ENCODE measurements at places on chromosomes 12 and 14.

DNA sequence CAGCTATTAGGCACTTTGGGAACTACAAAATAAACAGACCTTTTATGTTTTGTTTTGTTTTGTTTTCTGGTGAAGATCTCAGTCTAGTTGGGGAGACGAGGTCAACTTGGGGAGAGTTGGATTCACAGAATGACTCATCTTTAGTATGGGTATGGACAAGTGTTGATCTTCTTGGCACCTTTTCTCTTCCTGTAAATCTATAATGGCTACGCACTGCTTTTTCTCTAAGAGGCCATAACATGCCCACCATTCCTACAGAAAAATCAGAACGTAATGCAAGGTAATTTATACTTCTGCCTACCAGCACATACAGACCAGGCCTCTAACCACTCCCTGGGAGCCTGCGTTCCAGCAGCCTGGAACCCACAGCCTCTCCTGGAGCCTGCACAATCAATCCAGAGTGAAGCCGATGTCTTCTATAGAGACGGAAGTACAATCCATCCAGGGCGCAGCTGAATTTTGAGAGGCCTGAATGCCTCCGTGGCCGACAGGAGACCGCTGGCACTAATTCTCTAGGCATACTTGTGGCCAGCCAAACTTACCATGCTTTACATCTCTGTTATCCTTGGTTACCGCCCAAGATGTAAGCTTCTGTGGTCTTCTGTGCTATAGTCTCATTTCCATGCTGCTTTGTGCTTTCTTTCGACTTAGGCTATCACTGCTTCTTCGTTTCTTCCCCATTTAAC, 717 bp downstream of the PPHLN1 start:
- DNase-seq, result no peak

GRCh38 chr12:18658179-18658578, 79.6 kb downstream of the PLCZ1 start:
- no peak for DNase-seq

GRCh38 chr12:45671254-45671653, 58.3 kb upstream of the ARID2 start:
- DNase-seq, result no peak

GRCh38 chr14:93153121-93153520, 31.6 kb downstream of the MOAP1 start:
- no peak for DNase-seq

DNA sequence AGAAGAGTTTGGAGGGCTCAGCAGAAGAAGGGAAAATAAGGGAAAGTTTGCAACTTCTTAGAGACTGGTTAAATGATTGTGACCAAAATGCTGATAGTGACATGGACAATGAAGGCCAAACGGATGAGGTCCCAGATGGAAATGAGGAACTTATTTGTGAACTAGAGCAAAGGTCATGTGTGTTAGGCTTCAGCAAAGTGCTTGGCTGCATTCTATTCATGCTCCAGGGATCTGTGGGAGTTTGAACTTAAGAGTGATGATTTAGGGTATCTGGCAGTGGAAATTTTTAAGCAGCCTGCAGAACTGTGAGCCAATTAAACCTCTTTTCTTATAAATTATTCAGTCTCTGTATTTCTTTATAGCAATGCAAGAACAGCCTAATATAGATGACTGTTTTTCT, 88.9 kb upstream of the ARHGAP5 start:
- no peak for DNase-seq

- no peak for DNase-seq
These were observed 103.2 kb upstream of the MDGA2 start for GRCh38 chr14:47778631-47779030.

GRCh38 chr14:36035675-36036074, 140.8 kb downstream of the PTCSC3 start:
- no peak for DNase-seq

DNA sequence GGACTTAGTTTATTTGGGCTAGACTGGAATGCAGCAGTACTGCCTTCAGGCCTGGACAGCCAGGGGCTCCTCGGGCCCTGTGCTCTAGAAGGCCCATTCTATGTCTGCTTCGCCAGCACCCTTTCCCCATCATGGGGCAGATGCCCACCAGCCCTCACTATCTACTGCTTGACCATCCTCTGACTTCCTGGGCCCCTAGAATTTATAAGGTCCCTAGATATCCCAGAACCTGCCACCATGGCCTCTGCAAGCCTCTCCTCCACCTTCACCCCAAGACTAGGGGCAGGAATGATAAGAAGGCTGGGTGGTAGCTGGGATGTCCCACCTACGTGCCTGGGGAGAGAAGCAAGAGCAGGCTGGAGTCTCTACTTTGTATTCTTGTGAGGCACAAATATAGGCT, 58.8 kb upstream of the STRN3 start:
- no peak for DNase-seq

GRCh38 chr14:85016496-85016895, 513.4 kb upstream of the FLRT2 start:
- DNase-seq, result no peak

- DNase-seq, result no peak
These were observed 12.5 kb downstream of the PRIMA1 start for GRCh38 chr14:93775744-93776143.

DNA sequence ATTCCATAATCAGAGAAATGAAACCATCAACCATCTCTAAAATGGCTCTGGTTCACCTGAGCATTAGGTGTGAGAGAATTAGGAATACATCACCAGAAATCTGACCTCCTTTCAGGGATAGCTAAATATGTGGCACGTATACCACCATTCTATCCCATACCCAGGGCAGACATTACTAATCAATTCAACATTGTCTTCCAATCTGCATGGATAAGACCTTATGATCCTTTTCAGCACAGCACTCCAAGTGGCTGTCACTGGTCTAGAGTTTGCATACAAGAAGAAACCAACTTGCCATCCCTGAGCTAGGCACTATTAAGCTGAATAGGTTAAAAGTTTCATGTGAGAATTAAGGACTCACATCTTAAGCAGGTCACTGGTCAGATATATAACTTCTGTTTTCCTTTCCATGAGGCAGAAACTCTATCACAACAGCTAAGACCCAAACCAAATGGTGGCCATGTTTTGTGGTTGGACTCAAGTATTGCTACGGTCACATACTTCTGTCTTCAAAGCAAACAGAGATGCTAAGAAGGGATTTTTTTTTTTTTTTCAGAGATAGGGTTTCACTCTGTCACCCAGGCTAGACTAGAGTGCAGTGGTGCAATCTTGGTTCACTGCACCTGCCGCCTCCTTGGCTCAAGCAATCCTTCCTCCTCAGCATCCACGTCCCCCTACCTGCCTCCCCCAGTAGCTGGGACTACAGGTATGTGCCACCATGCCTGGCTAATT, 249.0 kb downstream of the DPF3 start:
- no peak for DNase-seq

DNA sequence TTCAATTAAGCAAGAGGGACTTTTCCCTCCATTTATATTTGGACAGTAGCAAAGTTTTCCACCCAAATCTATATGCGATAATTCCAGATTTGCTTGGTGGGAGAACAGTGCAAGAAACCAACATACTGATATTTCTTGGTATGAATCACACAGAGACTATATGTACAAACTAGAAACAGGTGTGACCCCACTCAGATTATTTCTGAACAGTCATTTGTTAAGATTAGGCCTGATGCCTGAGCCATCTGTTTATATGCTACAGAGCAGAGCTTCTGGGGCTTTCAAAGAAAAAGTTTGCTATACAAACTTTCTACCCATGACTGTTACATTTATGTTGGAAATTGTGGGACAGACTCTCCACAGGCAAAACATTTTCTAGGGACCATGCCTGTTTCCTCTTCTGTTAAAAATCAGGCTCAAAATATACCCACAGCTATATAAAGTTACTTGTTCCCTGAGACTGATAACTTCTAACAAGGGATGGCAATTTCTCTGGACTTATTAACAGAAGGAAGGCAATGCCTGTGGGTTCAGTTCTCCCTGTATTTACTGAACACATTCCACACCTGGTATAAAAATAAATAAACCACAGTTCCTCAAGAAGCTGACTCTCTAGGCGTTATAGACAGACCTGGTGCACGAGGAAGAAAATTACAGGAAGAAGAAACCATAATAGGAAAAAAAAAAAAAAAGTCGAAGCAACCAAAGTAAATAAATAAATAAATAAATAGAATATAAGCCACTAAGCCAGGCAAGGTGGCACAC, 8.0 kb downstream of the PTPN21 start:
- no peak for DNase-seq
